ENCODE measurements at places on chromosomes 3 and 15.

GRCh38 chr3:22569570-22569969 lies 633.6 kb upstream of the UBE2E2 start:
- no peak for DNase-seq

- no peak for DNase-seq
Observed at GRCh38 chr3:51709675-51710074, 2.8 kb downstream of the GRM2 start.

DNA sequence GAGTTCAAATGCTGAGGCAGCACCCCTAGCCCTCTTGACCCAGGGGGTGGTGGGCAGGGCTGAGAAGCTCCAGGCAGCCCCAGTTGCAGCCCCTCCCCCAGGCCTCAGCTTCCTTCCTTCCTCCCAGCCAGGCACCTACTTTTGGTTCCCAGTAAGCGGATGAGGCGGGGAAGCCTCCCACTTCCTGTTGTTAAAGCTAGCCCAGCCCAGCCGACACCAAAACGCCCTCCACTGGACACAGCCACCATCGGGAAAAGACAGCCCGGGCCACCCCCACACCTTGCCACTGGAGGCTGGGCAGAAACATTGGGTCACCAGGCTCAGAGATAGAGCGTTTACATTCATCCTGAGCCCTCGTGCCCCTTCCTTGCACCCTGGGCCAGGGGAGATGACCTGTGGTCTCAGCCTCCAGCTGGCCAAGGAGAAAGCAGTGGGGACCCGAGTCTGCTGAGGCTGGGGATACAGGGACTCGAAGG lies 3.5 kb downstream of the DUSP7 start:
- DNase-seq: peak; percentile 75

DNA sequence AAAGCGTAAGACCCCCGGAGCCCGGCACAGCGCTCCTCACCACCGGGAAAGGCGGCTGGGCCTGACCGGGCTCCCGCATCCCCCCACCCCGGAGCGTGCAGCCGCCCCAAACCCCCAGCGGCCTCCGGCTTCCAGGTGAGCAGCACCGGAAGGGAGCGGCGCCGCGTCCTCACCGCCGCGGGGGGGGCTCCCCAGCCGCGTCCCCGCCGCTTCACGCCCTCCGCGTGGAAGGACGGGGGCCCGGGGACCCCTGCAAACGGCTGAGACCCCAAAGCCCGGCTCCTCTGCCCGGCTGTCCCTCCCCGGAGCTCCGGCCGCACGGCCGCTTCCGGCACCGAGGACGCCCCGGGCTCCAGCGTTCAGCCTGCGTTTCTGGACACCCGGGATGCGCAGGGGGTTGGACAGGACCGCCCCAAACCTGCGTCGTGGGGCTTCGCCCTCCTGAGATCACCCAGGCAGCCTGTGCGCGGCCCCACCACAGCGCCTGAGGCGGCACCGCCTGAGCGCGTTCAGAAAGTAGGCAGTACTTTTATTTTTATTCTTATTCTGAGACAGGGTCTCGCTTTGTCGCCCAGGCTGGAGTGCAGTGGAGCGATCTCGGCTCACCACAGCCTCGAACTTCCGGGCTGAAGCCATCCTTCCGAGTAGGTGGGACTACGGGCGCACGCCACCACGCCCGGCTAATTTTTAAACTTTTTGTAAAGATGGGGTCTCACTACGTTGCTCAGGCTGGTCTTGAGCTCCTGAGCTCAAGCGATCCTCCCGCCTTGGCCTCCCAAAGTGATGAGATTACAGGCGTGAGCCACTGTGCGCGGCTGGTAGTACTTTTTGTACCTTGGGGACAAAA lies 51.6 kb upstream of the BLM start:
- DNase-seq: peak; percentile 29

- DNase-seq: peak; percentile 66
Observed at GRCh38 chr3:187856555-187856954, 111.3 kb upstream of the BCL6 start.

- no peak for DNase-seq
Observed at GRCh38 chr15:73799466-73799865, 46.3 kb upstream of the INSYN1 start.

GRCh38 chr15:91369823-91370222 lies 269.8 kb downstream of the SV2B start:
- DNase-seq: no peak

- no peak for DNase-seq
Observed at GRCh38 chr3:79767194-79767904, 449 bp downstream of the ROBO1 start.

- no peak for DNase-seq
Observed at GRCh38 chr3:3625544-3626271, 173.5 kb upstream of the LRRN1 start.

GRCh38 chr3:47251689-47252088 lies 30.9 kb downstream of the KIF9 start:
- DNase-seq: no peak

DNA sequence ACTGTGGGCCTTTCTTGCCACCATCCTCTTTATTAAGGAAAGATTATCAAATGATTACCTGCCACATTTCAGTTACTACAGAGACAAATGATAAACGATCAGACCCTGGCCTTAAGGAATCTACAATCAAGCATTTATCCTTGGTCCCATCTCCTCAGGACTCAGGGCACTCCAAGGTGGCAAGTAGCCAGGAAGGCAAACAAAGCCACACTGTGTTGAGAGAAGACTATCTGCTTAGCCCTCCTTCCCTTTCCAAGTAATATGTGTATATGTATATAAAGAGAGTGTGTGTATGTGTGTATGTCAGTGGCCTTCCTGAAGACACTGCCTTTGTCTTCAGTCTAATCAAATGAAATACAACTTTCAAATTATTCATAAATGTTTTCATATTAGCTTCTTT lies 490.1 kb upstream of the ATP11B start:
- no peak for DNase-seq

DNA sequence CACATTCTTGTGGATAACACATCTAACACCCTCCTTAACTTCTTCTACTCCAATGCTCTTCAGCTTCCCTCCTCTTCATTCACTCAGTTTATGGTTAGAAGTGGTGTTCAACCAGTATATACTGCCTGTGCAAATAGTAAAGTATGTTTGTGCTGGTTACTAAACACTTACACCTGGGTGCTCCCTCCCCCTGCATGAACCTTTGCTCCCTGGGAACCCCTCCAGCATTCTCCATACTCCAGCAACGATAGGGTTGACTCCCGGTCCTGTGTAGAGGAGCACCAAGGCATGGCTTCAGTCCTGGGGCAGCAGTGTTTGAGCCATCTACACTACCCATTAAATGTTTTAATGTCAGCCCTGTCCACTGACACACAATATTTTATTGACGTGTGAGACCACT lies 407.5 kb upstream of the DPH6 start:
- DNase-seq: no peak

- no peak for DNase-seq
Observed at GRCh38 chr3:74089814-74090213, 465.1 kb upstream of the PDZRN3 start.

DNA sequence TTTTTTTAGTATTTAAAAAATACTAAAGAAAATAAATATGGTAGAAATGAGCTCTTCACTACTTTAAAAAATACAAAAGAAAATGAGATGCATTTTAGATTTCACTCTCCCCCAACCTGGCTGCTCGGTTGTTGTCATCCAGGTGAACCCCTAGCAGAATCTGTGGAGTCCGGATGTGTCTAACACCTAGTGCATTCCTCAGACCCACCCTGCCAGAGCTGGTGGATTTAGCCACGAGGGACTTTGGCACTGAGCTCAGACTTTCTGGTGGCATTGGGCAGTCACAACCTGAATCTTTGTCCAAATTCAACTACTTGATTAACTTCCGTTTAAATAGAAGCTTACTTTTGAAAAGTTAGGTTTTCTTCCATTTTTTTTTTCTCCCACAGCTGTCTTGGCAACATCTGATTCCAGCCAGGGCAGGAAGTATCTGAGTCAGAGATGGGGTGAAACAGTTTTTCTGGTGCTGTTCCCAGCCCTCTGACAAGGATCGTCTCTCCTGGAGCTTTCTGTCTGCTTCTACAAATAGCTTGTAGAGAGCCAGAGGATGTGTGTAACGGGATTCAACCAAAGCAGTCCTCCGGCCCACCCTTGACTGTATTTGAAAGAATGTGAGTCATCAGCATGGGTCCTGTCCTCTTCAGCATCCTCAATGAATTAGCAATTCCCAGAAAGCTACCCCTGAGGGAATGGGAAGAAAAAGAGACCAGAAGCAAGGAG lies 301.8 kb upstream of the MCTP2 start:
- DNase-seq: no peak

- DNase-seq: peak; percentile 47
Observed at GRCh38 chr15:57561041-57561711, 30.5 kb upstream of the MYZAP start.

GRCh38 chr15:77120576-77120975 lies 49.7 kb upstream of the TSPAN3 start:
- no peak for DNase-seq

- DNase-seq: no peak
Observed at GRCh38 chr15:96123028-96123400, 207.5 kb upstream of the NR2F2 start.

GRCh38 chr15:42911058-42911592 lies 9.5 kb downstream of the TTBK2 start:
- DNase-seq: no peak

- no peak for DNase-seq
Observed at GRCh38 chr3:15120986-15121385, 22.0 kb upstream of the RBSN start.

DNA sequence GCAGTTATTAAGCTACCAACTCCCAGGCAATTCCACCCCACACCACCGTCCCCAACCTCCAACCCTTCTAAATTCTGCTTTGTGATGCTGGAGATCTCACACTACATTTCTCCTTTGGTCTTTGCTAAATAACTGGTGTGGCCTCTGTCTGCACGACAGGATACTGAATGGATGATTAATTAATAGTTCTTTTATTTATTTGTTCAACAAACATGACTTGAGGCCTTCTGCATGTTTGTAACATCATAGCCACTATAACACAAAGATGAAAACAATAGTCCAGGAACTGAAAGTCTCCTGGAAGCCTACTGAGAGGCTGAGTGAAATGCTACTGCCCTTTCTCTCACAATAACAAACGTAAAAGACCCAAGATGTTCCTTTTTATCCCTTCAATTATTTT lies 609.5 kb upstream of the UBE2E2 start:
- DNase-seq: no peak

- no peak for DNase-seq
Observed at GRCh38 chr3:14758297-14758696, 60.5 kb upstream of the FGD5 start.
